Activated CD8-positive, alpha-beta memory T cell treated with anti-CD3 and anti-CD28 coated beads for 1 hour (primary cell): ENCODE measurements at places on chromosomes 5 and 9.

DNA sequence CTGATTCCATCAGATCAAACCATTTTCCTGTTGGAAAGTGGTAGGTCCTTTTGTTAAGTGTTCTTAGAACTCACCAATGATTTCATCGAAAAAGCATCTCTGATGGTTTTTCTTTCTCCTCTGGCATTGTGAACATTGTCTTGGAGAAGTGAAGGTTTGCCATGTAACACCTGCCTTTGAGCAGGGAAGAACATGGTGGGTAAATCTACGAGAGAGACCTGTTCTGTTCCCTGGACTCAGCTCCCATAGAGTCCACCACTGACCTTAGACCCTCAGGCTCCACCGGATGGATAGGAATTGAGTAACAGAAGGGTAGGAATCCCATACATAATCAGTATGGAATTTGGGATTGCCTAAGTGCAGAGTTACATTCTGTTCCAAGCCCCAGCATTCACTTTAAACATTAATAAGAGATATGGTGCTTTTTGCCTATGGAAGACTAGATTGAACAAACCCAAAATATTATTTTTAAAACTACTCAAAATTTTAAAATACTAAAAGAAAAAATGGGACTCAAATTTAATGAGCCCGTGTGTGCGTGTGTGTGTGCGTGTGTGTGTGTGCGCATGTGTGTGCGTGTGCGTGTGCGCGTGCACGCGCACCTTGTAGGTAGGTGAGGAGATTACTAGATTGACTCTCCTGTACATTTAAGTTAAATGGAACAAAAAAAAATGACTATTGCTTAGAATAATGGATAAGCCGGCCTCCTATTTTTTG, 92.0 kb downstream of the C9orf152 start:
- no peak for DNase-seq

GRCh38 chr9:89604729-89605464, at the start of gene GADD45G:
Gene GADD45G (plus strand): TSS chr9:89605012. CDS start chr9:89605122, 110 bp downstream.
- DNase-seq: peak; percentile 70

- DNase-seq: no peak
Observed at GRCh38 chr9:98329281-98329680, 73.8 kb upstream of the TBC1D2 start.

GRCh38 chr9:36592801-36593583, 20.3 kb downstream of the MELK start:
- no peak for DNase-seq

DNA sequence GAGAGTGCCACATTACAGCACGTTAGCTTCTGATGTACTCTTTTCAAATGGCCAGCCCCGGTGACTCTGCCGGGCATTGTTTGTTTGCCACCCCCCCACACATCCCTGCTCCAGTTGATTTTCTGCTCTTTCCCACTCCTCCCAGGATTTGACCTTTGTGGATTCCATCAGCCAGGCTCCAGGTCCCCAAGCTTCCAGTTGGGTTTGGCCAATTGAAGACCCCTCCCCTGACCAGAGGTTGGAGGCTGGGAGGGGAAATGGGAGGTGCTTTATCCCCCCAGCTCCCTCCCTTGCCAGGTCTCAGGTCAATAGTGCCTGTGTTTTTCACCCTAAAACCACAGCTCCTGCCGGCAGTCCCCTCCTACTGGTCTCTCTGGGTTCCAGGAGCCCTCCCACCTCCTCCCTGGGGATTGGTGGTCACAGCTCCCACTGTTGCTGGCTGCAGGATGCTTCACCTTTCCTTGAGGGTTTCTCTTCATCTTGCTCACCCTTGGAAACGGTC, 34.9 kb downstream of the IRF1 start:
- DNase-seq: no peak
